ENCODE measurements at places on chromosomes 4 and X.

GRCh38 chr4:113872426-113873260 is 106.8 kb downstream of the ARSJ start:
- no peak for DNase-seq

DNA sequence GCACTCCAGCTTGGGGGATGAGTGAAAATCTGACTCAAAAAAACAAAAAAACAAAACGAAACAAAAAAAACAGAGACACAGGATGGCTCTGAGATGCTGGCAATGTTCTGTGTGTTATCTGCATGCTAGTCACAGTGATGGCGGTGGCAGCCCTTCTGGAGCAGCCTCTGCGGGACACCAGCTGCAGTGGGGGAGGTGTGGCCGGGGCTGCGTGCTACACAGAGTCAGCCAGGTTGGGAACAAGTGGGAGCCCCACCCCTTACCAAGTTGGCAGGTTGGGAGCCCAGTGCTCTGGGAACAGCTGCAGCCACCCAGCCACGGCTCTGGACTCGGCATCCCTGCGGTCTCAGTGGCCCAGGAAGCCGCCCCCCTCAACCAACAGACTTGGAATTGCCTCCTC is 206.5 kb upstream of the ZFP42 start:
- no peak for DNase-seq

DNA sequence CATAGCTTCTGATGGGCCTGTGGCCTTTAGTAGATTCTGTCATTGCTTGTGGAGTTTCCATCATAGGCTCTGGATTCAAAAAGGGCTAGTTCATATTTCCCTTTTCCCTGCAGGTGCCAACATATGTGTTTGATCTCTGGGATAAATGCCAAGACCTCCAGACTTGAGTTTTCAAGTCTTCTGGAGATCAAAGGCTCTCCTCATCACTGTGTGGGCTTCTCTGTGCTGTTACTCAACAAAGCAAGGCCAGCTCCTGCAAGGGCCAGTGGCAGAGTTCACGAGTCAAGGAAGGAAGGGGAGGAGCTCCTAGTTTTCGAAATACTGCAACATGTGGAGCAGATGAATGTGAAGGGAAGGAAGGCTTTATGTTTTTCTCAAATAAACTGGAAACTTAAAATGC is 62.7 kb upstream of the SCML1 start:
- DNase-seq: peak; percentile 63

- DNase-seq: peak; percentile 47
These were observed 73.3 kb downstream of the TASL start for GRCh38 chrX:30504309-30504708.

DNA sequence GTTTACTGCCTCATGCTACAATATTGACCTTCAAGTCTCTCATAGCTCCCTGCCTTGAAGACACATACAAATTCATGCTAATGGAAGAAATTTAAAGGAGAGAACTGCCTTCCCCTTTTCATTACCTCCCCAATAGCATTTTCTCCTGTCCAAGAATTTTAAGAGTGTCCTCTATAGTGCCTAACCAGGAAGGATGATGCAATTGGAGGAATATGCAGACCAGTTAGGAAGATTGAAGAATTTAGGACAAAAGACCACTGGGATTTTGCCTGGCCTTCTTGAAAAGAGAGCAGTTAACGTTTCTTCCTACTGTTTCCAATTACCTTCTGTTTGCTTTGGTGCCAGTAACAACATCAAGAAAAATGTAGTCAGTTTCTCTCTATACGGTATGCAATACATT is 443.9 kb downstream of the INPP4B start:
- DNase-seq: no peak

DNA sequence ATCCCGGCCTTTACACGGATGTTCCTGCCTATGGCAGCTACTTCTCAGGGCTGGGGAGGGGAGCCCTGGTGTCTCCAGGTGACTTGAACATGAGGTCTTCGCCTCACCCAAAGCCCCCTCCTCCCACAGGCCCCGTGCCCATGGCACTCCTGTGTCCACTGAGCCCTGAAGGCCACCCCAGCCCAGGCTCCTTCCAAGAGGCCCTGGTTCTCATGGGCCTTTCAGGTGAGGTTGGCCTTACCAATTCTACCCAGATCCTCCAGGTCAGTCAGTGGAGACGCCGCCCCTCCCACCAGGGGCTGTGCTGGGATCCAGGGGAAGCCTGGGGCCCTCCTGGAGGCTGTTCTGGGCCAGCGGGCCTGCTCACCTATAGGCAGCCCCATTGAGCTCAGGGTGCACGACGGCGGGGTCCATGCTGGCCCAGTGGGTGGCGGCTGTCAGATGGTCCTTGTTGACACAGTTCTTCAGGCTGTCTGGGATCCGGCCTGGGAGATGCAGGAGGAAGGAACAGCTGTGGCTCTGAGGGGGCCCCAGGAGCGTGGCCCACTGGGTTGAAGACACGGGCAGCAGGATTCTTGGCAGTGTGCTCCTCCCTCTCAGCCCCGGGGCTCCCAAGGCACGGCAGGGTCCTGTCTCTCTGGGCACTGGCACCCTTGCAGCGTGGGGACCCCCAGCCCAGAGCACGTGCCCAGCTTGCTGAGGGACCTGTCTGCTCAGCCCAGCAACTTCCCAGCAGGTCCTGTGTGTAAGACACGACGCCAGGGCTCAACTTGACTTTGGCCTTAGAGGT is 36.2 kb downstream of the CTBP1 start:
- no peak for DNase-seq

- DNase-seq: no peak
These were observed 47.1 kb downstream of the PPP2R2C start for GRCh38 chr4:6425336-6425735.

GRCh38 chr4:180057891-180058671 is 2185.1 kb upstream of the TENM3 start:
- DNase-seq: no peak

DNA sequence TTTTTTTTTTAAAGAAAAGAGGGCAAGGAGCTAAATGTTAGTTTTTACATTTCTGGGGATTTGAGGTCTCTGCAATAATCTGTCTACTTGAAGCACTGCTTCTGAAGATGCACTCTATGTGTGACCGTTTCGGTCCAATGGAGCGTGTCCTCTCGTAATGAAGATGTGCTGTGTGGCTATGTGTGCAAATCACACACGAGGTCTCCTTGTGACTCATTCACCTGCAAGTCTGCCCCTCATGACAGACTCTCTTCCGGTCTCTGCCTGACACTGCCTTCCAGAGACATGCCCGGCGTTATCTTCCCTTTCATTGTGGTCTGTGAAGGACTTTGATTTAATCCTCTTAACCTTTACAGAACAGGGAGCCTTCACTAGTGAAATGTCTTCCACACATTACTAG is 84.3 kb downstream of the TRAM1L1 start:
- DNase-seq: no peak

GRCh38 chrX:133045986-133046385 is 50.9 kb downstream of the USP26 start:
- DNase-seq: no peak

DNA sequence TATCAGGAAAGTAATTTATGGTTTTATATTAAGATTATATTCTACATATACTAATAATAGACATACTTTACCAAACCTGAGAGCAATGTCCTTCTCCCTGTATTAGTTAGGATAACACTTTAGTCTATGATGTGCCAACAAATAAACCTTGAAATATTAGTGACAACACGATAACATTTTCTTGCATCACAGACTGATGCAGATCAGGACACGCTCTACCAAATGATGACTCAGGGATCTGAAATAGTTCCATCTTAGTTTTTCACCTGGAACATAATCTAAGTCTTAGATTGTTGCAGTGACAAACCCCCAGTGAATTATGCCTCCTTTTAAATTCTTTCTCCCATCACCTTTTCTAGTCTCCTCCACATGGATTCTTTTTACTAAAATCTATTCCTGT is 214.2 kb downstream of the CLCN4 start:
- no peak for DNase-seq

GRCh38 chrX:153627675-153628111 is 19.3 kb upstream of the DUSP9 start:
- peak; percentile 24 for DNase-seq

DNA sequence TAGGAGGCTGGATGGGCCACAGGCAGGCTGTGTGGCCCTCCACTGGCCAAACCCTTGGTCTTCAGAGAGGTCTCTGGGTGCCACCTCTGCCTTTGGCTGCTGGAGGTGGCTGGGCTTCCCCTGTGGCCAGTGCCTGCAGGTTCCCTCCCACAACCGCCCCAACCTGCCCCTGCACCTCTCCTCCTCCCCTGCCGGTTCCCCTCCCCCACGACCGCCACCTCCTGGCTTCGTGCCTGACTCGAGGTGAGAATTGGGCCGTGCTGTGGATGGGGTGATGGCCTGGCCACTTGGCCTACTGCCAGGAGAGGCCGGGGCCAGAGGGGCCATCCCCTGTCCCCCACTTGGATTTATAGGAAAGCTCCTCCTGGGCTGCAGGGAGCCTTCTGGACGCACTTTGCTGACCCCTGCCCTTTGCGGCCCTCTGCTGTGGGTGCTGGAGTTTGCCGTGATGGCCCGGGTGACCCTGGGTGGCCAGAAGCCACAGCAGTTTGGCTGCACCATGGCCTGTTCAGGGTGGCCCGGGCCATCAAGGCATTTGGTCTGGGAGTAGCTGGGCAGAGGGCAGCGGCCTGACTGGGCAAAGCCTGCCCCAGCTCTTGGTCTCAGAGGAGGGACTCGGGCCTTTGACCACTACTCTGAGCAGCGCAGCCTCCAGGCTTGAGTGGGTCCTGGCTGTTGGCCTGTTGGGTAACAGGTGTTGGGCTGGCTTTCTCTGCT is 3.8 kb downstream of the NAT8L start:
- no peak for DNase-seq

DNA sequence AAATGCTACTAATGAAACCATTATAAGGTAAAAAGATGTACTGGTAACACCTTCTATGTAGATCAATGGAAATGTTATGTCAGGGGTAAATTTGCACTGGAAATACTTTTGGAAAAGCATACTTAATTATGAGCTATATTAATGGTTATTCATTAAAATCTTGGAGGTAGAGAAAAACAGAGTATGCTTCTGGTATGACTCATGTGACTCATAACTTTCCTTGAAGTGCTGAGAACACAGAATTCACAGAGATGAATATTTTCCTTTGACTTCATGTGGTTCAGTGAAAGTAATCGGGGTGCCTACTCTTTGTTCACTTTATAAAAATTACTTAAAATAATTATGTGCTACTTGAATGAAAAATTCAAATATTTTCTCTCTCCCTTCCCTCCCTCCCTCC is 254.2 kb downstream of the KCTD8 start:
- no peak for DNase-seq

- peak; percentile 25 for DNase-seq
These were observed at the start of gene PCDH7 for GRCh38 chr4:30720021-30720660. PCDH7 (plus strand) TSS chr4:30720369; CDS start chr4:30721423, 1,054 bp downstream.

DNA sequence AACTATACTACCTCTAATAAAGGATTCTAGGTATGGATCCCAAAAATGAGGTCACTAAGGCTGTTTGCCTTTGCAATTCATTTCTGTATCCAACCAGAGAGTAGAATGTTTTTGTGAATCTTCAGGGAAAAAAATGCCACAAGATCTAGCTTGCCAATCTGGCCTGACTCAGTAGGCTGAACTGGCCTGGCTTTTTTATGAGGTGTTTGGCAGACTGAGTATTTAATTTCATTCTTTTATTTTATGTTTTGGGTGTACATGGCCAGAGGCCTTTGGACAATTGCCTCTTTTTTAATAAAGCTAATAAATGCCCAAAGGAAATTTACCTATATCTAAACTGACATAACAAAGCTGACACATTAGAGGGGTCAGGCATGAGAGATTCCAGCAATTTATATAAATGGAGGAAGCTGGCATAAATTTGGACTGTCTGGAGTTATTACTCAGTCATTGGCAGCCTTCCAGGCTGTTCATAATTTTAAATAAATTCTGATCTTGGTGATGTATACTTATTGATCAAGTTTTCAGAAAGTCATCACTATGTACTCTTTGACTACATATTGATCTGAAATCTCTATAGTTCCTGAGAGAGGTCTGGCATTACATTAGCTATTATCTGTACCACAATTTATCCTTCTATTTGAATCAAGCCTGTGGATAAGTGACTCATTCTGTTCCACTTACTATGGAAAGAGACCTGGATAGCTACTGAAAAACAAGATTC is 376.4 kb upstream of the NOCT start:
- DNase-seq: no peak

- no peak for DNase-seq
These were observed 107.7 kb upstream of the ZFP42 start for GRCh38 chr4:187887906-187888305.

GRCh38 chrX:109475174-109475891 is 6.6 kb downstream of the GUCY2F start:
- DNase-seq: peak; percentile 34

DNA sequence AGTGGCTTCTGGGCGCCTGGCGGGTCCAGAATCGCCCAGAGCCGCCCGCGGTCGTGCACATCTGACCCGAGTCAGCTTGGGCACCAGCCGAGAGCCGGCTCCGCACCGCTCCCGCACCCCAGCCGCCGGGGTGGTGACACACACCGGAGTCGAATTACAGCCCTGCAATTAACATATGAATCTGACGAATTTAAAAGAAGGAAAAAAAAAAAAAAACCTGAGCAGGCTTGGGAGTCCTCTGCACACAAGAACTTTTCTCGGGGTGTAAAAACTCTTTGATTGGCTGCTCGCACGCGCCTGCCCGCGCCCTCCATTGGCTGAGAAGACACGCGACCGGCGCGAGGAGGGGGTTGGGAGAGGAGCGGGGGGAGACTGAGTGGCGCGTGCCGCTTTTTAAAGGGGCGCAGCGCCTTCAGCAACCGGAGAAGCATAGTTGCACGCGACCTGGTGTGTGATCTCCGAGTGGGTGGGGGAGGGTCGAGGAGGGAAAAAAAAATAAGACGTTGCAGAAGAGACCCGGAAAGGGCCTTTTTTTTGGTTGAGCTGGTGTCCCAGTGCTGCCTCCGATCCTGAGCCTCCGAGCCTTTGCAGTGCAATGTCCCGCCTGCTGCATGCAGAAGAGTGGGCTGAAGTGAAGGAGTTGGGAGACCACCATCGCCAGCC is at the start of gene ATOH1:
TSS of gene ATOH1 (plus strand) at position 422 of the 663 bp plus-strand sequence. CDS start at position 596, 174 bp downstream.
- DNase-seq: no peak

DNA sequence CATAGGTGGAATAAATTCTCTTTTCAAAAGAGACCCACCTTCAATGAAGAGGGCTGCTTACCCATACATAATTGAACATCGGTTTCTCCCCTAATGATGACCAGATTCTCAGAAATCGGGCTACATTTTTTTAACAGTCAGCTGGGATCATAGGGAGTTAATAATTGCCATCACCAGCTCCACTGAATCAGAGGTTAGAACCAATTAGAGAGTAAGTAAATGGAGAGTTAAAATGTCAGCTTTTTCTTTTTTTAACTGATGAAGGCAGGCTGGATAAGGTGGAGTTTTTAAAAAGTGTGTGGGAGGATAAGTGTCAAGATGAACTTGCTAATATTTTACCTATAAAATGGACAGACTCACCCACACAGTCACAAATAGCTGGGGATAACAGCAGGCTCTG is 584.5 kb upstream of the NR3C2 start:
- DNase-seq: no peak

- no peak for DNase-seq
These were observed 145.9 kb upstream of the NLGN4X start for GRCh38 chrX:6374556-6374955.

DNA sequence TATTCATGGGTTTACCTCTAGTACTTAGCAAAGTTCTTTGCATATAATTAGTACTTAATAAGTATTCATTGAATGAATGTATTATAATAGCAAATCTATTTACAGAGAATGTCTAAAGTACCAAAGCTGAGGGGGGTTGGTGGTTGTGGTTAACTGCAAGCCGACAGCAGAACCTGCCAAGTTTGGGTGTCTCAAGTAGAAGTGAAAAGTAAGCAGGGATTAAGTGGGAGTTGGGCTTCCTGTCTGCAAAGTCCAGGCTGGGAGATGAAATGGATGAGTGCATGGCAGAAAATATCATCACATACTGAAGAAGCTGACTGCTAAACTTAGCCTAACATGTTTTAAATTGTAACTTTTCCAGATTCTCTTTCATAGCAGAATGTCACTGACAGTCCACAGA is 169.6 kb downstream of the CAMK2D start:
- no peak for DNase-seq
